Activated CD8-positive, alpha-beta T cell treated with anti-CD3 and anti-CD28 coated beads for 36 hours (primary cell): ENCODE measurements at places on chromosomes 13 and 19.
A peak's percentile ranks its signal among the peaks of the same experiment; 100 is the strongest.

DNA sequence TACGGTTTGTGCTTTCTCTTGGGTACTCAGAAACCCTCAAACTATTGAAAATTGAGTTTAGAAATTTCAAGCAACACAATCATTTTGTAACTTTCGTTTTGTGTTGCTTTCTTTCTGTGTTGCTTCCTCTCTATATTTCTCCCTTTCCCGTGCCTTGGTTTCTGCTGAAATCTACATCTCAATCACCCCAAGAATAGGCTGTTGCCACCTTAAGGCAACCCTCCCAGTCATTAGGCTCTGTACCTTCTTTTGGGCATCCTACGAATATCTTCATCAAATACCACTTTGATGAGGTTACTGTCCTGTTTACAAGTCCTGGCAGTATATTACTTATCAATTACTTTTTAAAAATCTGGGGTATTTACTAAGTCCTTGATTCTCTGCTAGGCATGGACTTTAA, 621.6 kb downstream of the GPC6 start:
- no peak for DNase-seq

DNA sequence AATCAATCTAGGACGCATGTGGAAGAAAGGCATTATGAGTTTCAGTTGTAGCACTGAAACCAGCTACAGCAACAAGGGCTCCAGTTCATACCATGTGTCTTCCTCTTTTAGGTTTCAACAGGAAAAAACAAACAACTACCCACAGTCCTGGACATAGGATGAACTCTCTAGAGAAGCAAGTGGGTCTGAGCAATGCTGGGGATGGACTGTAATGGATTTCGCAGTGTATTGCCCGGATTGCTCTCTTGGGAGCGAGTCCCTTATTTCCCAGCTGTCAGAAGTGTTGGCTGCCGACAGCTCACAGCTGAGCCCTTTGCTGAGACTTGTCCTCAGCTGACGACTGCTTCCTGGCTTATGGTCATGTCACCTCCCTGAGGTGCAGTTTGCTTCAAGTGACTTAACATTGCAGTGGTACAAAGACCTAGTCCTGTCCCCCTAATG, 12.1 kb upstream of the MYCBP2 start:
- no peak for DNase-seq

DNA sequence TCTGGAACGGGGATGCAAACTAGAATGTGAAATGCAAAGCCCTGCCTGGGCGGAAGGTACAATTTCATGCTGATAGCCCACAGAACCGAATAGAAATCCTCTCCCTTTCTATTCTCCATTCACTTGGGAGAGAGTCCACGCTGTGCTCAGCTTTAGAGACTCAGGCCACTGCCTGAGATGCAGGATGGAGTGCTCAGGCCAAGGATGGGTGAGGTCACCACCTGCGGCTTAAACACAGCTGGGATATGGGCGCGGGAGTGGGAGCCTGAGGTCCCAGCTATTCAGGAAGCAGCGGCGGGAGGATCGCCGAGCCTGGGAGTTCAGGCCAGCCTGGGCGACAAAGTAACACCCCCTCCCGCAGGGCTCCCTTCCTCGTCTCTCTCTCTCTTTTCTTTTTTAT, 446 bp upstream of the ZNF83 start:
- DNase-seq = no peak

DNA sequence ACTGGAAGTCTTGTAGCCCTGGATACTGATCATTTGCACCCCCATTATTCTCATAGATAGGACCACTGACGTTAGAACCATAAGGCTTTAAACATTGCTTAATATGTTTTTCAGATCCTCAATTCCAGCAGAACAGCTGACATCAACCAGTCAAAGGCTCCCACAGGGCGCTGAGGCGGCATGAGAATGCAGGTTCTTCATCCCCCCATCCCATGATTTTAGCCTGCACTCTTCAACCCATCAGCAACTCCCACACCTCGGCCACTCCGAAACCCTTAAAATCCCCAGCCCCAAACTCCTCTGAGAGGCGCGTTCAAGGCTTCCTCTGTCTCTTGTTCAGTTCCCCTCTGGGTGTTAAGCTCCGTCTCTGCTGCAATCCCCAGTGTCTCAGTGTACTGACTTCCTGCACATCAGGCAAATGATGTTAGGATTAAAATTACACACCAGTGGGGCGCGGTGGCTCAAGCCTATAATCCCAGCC, 24.3 kb upstream of the LAMP1 start:
- no peak for DNase-seq

DNA sequence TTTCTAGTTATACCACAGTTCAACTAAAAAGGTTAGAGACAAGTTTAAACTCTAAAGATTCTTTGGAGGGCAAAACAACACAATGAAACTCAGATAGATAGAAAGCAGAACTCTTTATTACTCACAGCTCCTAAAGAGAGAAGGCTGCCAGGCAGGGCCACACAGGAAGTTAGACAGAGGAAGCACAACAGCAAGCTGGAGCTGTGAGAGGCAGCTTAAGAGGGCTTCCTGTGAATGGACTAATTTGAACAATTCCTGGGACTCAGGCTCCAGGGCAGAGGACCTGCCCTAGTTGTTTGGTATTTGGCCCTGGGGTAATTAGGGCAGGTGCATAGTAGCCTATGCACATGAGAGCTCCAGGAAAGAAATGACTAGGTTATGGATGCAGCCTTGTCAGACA, 803.6 kb downstream of the DIAPH3 start:
- peak; percentile 14 for DNase-seq

GRCh38 chr19:11053817-11054195, 35.5 kb upstream of the LDLR start:
- DNase-seq = no peak

DNA sequence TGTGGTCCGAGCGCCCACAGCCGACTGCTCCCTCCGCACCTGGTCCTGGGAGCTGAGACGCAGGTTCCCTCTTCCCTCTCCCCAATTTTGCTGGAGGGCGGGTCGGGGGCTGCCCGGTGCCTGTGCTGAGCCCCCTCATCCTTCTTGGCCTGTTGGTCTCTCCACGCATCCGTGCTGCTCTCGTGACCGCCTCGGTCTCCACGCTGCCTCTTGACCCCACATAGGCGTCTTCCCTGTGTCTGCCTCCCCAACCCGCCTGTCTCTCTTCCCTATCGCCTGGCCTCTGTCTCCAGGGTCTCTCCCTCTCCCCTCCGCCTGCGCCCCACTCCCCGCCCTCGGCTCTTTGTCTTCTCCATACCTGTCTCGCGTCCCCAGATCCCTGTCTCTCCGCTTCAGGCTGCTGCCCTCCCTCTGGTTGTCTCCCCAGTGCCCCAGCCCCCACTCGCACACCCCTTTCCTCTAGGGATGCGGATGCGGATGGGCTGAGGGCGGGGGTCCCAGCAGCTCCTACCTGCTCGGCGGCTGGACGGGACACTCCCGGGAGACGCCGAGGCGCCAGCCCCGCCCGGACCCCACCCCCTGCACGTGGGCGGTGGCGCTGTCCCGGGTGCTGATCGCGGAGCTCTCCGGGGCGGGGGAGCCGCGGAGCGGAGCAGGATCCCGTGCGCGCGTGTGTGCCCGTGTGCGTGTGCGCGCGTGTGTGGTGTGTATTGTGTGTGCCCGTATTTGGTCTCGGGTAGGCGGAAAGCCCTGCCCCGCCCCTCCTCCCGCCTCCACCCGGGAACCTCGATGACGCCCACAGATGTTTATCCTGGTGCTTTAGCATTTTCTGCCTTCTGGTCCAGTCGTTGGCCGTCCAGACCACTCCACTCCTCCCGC, at the start of gene SYT5:
TSS of gene SYT5 (minus strand) at position 684 of the 879 bp plus-strand sequence. CDS start 1,248 bp downstream, outside the sequence.
- peak; percentile 62 for DNase-seq

GRCh38 chr13:22717036-22717435, 463.7 kb upstream of the SGCG start:
- no peak for DNase-seq

DNA sequence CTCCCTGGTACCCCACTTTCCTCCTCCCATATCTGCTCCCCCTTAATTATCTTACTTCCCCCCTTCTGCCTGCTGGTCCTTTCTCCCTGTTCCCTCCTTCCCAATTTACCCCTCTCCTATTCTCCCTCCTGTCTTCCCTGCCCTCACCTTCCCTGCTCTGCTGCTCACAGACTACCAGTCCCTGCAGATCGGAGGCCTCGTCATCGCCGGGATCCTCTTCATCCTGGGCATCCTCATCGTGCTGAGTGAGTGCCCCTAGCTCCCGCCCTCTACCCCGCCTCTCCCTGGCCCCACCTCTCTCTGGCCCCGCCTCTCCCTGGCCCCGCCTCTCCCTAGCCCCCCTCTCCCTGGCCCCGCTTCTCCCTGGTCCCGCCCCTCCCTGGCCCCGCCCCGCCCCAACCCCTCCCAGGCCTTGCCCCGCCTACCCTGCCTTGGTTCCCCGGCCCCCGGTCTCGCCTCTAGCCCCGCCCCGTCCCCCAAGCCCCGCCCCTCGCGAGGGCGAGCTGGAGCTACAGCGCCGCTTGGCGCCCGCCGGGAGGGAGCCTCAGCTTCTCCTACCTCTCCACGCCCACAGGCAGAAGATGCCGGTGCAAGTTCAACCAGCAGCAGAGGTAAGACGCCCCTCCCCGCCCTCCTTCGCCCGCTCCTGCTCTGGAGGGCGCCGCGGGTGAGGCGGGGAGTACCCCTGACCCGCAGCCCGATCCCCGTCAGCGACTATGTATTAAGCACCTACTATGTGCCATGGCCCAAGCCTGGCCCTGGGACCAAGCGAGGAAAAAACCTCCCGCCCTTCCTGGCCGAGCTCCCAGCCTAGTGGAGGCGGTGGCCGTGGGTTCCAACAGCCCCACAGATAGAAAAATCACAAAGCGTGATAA, 1.9 kb upstream of the FXYD7 start:
- DNase-seq = peak; percentile 98

- peak; percentile 46 for DNase-seq
Observed at GRCh38 chr13:52846567-52847321, 1.7 kb downstream of the PCDH8 start.

- DNase-seq = no peak
Observed at GRCh38 chr13:76638882-76639281, 247.3 kb downstream of the KCTD12 start.

- DNase-seq = no peak
Observed at GRCh38 chr19:15289673-15290072, 42.7 kb downstream of the BRD4 start.

GRCh38 chr13:113009743-113010509, 40.9 kb downstream of the MCF2L start:
- DNase-seq = no peak

GRCh38 chr13:73873940-73874830, 260.0 kb downstream of the KLF12 start:
- DNase-seq = no peak

DNA sequence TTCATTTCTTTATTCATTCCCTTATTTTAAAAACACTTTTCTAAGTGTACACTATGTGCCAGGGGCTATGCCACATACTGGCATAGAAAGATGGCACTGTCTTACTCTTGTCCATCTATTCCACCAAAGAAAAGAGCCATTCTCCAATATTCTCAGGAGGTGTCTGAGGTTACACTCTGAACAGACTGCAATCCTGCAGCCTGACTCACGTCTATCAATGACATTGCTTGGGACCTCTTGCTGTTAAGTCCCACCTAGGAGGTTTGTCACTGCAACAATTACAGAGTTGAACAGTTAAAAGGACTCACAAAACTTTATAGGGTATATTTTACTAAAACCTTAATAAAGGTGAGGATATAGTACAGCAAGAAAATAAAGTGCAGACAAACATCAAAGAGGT, 512.9 kb upstream of the HTR2A start:
- no peak for DNase-seq

DNA sequence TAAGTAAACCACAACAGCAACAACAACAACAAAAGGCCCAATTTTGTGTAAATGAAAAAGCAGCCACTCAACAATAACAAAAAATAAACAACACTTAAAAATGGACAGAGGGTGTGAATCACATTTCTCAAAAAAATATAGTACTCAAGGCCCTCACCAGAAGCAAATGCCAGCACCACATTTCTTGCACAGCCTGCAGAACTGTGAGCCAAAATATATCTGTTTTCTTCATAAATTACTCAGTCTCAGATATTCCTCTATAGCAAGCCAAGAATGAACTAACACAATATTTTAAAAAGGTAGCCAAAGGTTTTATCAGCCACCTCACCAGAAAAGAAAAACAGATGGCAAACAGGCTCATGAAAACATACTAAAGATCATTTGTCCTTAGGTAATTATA, 3.9 kb upstream of the CD33 start:
- no peak for DNase-seq

GRCh38 chr19:23986623-23987022, 71.9 kb downstream of the ZNF726 start:
- no peak for DNase-seq

DNA sequence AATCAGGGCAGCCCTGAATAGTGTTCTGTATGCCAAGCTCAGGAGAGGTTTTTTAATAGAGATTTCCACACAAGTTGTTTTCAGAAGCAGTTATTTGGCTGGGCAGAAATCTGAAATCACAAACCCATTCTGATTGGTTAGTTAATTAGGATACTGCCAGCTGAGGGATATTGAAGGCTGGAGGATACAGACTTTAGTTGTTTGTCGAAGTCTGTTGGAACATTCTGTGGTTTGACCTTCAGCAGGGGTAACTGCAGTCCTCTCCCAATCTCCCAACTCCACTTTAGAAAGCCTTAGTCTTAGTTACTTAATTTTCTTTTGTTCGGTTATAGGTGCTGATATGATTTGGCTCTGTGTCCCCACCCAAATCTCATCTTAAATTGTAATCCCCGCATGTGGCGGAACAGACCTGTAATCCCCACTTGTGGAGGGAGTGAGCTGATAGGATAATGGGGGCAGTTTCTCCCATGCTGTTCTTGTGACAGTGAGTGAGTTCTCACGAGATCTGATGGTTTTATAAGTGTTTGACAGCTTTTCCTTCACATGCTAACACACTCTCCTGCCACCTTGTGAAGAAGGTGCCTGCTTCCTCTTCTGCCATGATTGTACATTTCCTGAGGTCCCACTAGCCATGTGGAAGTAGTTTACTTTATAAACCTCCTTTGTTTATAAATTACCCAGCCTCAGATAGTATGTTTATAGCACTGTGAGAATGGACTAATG, 169.2 kb downstream of the GPC5 start:
- DNase-seq = no peak

GRCh38 chr13:50594276-50595051, 249.0 kb downstream of the DLEU7 start:
- DNase-seq = peak; percentile 85

DNA sequence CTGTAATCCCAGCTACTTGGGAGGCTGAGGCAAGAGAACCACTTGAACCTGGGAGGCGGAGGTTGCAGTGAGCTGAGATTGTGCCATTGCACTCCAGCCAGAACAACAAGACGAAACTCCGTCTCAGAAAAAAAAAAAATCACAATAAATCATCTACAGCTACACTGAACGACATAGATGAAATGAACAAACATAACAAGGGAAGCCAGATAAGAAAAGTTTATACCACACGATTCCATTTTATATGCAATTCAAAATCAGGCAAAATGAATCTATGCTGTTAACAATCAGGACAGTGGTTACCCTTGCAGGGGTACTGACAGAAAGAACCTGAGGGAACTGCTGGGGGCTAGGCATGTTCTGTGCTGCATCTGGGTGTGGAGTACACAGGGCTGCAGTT, 5.7 kb downstream of the XRCC1 start:
- DNase-seq = no peak

GRCh38 chr13:36915896-36916640, 4.0 kb downstream of the SMAD9 start:
- no peak for DNase-seq

DNA sequence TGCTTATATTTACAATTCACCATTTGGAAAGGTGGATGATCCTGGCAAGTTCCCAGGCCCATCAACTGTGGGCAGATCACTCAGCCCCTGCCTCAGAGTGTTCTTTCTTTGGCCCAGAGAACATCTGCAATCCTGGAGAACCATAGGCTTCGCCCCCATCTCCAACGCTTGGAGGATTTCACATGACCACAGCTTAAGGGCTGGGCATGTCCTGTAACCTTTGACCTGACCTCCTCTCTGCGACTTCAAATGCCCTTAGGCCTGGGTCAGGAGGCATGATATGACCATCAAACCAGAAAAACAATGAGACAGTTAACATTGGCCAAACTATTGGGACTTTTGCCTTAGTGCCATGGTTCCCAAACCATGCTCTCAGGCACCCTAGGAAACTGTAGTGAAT, 7.2 kb upstream of the MBNL2 start:
- no peak for DNase-seq
